ENCODE measurements at places on chromosomes 4 and X.

- DNase-seq: no peak
These were observed 168.7 kb downstream of the STK32B start for GRCh38 chr4:5220028-5220427.

DNA sequence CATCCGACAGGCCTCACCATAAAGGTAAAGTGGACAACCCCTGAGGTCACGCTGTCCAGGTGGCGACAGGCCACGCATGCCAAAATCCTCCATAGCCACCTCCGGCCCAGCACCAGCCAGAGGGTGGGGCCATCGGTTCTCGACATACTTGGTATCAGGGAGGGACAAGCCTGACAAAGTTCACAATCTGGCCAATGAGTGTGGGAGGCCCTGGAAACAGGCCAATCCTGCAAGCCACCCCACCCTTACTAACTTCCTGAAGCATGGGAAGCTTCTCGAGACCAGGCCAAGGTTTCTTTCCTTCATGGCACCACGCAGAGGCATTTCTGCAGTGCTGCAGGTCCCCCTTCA, 73.8 kb downstream of the MTMR1 start:
- DNase-seq: no peak

DNA sequence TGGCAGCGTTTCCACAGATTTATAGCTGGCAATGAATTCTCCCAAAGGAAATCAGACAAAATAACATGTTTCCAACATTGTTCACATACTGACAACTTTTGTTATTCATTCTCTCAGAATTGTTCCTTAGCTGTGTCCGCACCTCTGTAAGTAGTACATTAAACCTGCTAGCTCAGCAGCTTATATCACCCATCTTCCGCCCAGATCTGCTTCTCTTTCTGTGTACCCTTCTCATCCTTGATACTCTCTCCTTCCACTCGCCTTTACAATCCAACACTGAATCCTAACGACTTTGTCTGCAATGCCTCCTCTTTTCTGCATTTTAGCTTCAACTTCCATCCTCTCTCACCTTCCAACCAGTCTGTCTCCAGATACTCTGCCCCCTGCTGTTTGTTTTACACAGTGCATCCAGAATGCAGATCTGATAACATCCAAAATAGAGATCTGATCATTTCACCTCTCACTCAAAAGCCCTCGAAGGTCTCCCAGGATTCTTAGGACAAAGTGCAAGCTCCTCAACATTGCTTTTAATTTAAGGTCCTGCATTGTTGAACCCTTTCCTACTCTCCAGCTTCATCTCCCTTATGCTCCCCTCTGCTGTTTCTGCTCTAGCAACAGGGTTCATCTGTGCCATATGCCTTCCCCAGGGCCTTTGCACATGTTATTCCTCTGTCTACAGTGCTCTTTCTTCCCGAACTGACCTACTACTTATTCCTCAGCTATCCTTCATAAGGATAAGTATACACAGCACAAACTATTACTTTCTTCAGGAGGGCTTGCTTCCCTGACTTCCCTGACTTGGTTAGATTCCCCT, 67.3 kb upstream of the VBP1 start:
- DNase-seq: peak; percentile 41

GRCh38 chr4:74932010-74932409, 906 bp upstream of the PARM1 start:
- no peak for DNase-seq

DNA sequence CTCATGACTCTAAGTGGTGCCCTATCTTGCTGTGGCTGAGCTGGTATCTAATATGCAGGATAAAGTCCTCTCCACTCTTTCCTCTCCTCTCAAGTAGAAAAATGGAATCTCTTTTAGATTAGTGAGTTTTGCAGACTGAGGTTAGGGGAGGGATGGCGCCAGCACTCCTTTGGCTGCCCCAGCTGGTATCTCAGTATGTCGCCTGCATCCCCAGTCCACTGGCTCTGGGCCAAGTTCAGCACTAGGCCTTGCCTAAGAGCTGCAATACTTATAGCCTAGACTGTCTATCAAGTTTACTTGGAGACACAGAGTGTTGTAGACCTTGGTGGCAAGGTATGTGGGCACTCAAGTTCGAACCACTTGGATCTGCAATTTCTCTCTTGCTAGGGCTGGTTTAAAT, 351.3 kb downstream of the NAP1L3 start:
- no peak for DNase-seq

DNA sequence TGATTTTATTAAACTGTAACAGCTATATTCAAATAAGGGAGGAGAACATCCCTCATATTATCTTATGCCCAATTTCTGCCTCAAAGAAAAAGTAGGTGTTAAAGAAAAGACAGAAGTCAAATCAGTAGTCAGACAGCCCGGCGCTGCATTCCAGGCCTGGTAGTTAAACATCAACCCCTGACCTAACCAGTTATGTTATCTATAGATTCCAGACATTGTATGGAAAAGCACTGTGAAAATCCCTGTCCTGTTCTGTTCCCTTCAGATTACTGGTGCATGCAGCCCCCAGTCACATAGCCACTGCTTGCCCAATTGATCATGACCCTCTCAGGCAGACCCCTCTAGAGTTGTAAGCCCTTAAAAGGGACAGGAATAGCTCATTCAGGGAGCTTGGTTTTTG, 269.9 kb upstream of the GALNT7 start:
- no peak for DNase-seq

GRCh38 chr4:94135701-94136100, 72.0 kb upstream of the SMARCAD1 start:
- DNase-seq: no peak

DNA sequence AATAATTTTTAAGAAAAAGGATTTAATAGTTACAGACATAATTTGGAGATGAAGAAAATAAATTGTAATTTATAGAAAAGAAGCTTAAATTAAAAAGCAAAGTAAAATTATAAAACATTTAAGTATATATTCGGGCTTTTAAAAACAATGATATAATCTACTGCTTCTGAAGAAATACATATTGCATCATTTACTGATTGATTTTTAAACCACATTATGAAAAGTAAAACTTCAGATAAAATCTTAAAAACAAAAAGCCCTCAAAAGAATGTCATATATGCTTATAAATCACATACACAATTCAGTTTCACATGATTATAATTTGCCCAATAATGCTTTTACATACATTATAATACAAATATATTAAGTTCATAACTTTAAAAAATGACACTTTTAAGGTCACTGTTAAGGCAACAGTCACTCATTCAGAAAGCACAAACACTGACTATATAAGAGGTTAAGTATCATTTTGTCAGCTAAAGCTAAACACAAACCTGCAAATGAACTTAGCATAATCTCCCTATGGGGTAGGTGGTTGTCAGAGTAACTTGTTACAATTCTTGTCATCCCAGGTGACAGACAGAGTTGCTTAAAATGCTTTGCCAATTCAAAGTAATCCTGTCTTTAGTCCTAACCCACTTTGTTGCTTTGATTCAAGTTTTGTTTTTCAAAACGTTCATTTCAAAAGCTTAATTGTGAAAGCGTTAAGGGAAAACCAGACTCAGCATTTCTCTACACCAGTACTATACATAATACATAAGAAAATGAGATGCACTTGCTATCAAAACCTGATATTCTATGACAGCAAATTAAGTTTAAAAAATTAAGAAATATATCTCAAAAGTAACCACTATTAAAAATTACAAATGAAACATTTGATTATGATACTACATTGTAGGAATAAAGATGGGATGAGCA, 90.6 kb upstream of the MAB21L2 start:
- DNase-seq: no peak

DNA sequence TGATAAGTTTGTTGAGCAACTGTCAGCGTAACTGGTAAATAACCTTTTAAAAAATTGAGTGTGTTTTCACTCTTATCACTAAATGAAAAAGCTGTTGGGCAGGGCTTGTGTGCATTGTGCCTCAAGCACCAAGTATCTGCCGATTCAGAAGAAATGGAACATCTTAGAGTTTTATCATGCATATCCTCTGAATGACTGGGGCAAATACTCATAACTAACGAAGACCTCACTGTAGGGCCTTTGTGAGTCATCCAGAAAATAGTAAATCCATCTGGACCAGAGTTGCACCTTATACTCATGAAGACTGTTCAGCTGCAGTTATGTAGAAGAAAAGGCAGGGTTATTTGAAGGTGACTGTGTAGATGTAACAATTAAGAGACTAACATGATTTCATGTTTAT, 222.1 kb downstream of the CAMK2D start:
- no peak for DNase-seq

DNA sequence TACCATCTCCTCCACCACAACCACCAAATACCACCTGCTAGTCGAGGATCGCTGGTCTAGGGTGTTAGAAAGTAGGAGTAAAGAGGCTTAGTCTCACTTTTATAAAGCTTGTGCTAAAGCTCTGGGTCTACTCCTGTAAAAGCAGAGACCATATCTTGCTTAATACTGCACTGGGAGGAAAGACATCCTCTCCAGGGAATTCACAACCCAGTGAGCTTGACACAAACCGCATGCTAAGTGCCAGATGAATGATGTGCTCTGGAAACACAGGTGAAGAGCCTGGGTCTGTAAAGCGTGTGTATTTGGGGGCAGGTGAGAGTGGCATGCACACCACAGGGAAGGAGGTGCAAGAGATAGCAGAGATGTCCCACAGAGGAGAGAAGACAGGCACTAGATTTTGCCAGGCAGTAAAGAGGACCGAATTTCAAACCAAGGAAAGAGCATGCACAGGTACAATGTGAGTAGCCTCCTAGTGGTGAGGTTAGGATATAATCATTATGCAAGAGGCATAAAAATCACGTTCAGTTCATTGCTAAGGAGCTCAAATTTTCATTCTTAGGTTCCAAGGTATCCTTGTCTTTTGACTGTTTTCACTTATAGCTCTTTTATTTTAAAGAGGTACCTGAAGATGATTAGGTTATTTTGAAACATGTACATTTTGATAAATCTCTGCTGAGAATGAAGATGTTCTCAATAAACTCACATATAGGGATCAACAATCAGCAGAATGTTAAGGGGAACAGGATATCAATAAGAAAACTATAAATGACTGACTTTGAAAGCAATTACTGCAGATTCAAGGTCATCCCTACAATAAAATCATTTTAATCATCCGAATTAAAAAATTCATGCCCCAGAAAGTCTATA, 20.7 kb downstream of the TAPT1 start:
- DNase-seq: peak; percentile 46

- DNase-seq: peak; percentile 1
These were observed 14.1 kb downstream of the MAP7D3 start for GRCh38 chrX:136237074-136237473.

DNA sequence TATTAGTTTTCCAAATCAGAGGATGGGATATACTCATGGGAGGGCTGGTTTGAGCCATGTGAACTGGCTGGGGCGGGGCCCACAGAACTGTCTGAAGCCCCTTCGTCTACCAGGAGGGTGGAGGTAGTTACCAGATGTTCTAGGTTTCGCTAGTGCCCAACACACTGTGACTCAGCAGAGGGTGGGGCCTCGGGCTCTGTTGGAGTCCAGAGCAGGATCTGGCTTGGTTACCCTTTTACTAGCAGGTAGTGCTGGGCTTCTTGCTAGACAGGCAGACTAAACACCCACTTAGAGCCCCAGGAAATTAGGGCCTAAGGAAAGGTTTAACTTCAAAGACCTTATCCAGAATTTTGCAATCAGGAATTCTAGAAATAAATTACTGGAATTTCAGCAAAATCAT, 56.2 kb upstream of the CHRDL1 start:
- no peak for DNase-seq

- no peak for DNase-seq
These were observed 529 bp upstream of the CITED1 start for GRCh38 chrX:72306085-72306801.
